ENCODE measurements at places on chromosomes 2 and 18.

GRCh38 chr2:214261683-214262082, 149.2 kb upstream of the VWC2L start:
- no peak for DNase-seq

GRCh38 chr2:10654069-10654468, 35.7 kb downstream of the NOL10 start:
- no peak for DNase-seq

- DNase-seq: no peak
Observed at GRCh38 chr2:43791035-43791765, 17.4 kb downstream of the DYNC2LI1 start.

DNA sequence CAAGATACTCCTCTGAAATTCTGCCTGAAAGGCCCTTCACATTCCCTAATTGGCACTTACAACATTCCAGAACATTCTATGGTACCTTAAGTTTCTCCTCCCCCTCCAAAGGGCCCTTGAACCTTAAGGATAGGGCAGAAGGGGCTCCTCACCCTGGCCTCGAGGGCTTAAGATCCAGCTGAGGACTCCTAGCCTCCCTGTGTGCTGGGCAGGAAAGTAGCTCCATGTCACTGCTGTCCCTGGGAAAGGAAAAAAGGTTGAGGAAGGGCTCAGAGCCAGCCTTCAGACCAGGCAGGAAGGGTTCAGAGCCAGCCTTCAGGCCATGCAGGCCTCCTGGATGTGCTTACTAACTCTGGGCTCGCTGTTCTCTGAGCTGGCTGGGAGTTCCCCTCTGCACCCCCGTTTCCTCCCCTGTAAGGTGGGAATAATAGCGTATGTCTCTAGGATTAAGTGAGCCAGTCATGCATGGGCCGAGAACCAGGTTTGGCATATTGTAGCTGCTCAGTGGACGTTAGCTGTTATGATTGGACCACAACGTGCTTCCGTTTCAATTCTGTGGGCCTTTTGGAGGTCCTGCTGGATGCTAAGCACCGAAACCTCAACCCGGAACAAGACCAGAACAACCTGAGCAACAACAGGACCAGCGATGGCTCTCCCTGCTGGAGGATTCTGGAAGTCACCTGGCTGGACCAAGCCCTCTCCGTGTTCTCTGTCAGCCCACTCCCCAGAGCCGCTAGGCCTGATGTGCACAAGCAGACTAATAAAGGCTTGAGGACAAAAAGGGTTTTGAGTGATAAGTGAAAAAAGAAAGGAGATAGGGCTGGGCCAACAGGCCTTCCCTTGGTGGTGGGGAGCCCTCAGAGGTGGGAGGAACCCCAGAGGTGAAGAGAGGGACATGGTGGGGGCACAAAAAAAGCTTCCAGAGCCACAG, 1.0 kb upstream of the B3GNT7 start:
- DNase-seq: no peak

DNA sequence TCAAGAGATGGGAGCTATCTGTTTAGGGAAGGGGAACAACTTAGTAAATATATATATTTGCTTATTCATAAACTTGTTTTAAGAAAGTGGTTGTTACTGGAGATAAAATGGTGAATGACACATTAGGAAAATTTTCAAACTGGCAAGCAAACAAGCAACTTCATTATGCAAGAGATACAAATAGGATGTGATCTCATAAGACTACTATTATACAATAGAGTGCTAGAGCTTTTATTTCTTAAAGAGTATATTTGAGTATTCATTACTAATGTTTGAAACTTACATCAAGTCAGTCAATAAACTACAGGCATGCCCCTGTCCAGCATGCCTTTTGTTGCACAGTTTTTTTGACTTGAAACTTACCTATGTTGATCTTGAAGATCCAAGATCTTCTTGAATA, 355.2 kb upstream of the KCNJ3 start:
- no peak for DNase-seq
